ENCODE measurements at places on chromosomes 2 and 18.

DNA sequence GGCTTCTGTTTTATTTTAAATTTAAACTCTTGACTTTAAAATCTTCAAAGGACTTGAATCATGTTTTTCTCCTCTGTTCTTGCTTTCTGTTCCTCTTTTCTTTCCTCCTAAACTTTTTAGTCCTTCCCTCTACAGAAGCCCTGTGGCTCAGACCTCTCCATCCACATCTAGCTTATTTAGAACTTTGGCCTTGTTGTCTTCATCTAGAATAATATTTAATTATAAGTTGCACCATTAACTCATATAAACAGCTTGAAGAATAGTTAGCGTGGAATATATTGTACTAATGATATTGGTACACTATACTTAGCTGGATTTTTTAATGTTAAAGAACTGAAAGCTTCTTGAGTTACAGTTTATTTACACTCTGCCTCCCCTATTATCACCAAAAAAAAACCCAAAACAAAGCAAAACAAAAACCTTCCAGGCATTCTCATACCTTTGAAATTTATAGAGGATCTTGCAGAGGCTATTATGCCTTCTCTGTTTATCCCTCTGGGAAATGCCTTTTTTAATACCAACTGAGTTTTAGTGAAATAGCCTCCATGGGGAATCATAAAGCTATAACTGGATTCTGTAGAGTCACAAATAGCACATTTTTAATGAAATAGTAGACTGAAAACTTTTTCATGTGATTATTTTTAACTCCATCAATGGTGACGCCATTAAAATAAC, 9.2 kb upstream of the CCDC141 start:
- DNase-seq: no peak

DNA sequence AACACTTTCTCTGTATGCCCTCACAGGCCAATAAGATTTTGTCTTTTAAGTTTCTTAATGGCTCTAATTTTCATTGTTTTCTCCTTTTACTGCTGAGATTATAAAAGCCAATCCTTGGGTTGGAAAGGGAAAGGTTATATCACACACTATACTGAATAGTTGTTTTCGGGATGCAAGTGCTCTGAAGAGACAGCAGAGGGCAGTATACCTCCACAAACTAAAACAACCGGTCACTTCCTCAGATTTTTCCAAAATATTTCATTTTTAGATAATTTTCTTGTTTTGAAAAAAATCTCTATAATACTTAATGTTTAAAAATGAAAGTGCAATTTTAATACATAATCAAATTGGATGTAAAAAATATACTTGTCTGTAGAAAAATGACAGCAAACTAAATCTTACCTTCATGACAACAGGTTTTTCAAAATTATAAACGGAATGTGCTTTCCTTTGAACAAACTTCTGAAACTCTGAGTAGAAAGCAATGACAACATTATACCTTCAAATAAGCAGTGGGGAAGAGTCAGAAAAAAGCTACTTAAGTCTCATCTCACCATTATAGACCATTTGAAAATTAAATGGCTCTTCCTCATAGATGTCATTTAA, 82.7 kb downstream of the ORC4 start:
- DNase-seq: peak; percentile 23

DNA sequence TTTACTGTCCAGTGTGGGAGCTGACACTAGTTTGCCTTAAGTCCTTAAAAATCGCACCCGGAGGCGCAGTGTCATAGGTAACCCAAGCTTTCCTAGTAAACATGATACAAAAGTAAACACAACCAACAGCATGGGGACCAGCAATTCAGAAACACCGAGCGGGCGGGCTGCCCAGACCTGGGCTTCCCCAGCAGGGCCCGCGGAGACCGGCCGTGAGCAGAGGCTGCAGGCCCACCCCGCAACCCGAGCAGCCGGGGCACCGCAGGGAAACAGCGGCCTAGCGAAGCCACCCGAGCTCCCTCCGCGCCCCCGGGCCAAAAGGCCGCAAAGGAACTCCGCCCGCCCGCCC, 296 bp downstream of the TTC21B start:
- no peak for DNase-seq

GRCh38 chr18:24397131-24397693, 412 bp downstream of the OSBPL1A start:
- peak; percentile 41 for DNase-seq

DNA sequence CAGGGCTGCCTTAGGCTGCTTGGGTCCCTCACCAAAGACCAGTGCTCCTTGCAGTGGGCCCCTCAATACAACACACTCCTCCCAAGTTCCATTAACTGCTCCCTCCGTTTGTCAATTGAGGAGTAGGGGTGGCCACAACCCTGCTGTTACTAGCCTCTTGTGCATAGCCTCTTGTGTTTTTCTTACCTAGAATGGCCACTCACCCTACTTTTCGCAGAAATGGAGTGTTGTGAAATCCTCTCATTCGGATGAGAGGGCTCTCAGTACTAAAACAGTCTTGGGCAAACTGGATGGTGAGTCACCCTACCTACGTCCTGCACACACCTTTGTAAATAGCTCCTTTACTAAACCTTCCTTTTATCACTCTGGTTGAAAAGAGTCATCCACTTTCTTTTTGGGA, 253.9 kb downstream of the OSR1 start:
- DNase-seq: no peak

DNA sequence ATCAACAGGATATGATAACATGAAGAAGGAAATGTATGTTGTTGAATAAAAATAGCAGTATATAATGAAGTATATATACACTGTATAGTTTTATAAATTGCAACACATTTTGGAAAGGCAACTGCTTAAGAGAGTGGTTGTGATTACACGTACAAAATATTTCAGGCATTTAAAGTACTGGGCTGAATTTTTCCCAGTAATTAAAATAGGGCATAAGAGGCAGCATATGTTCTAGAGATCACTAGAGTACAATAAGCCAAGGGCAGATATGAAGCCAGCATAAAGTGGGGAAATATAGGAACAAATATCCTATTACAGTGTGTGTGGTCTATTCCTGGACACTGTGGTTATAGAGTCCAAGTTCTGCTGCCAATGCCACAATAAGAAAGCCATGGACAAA, 14.1 kb downstream of the DPP10 start:
- no peak for DNase-seq

- no peak for DNase-seq
These were observed 106.3 kb upstream of the GLI2 start for GRCh38 chr2:120629241-120629895.

All from activated CD4-positive, alpha-beta T cell treated with anti-CD3 and anti-CD28 coated beads, Interleukin-2, amount 50 U/mL, for 16 hours (primary cell).